Right renal pelvis (tissue), 4 donors: ENCODE measurements at places on chromosomes 1 and 21.

DNA sequence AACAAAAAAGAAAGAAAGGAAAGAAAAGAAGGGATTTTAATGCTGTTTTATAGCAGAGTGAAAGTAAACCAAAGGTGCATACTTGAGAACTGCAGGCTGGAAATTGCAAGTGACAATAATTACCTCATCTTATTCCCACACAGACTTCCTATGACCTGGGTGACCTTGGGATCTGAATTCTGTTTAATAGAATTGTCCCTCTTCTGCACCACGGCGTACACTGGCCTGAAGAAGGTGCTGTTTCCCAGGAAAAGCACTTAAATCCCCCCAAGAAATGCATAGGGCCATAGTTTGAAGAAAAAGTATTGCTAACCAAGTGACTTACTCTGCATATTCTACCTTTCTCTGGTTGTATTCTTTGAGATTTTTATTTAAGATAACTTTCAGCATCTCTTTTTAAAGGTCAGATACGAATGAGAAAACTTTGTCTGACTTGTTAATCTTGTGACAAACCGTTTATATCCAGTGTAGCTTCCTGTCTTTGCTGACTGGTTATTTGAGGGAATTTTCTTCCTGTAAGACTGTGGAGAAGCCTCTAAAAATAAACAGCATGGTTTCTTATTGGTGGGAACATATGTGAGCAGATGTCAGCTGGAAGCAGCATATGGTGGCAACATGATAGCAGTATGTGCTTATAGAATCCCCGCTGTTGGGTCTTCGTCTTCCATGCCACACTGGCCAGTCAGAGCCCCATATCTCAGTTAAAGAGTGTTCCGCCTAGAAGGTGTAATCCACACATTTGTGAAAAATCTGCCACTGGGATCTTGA is 16.3 kb downstream of the TGFB2 start:
- no peak for DNase-seq

DNA sequence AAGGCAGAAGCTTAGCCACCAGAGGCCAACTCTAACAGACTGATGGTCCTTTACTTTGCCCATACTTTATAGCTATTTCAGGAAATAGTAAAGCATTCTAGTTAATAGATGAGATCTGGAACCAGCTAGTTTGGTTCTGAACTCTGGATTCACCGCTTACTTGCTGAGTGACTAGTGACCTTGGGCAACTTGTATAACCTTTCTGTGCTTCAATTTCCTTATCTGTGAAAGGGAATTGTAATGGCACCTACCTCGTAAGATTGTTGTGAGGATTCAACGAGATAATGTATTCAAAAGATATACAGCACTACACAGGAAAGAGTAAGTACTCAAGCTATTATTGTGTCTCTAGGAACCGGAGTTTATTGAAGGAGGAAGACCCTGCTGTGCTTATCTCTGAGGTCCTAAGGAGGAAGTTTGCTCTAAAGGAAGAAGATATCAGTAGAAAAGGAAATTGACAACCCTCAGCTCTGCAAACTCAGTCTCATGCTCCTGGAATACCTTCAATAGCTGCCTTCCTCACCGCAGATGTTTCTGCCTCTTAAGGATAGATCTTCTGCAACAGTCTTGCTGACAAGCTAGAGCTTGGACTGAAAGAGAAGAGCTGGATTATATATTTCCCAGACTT is 11.9 kb downstream of the MTFR1L start:
- DNase-seq = no peak

GRCh38 chr1:231507476-231508355 is 20.8 kb upstream of the TSNAX start:
- DNase-seq = no peak

- DNase-seq = no peak
Measured at GRCh38 chr1:246179401-246179800, 327.7 kb downstream of the SMYD3 start.

DNA sequence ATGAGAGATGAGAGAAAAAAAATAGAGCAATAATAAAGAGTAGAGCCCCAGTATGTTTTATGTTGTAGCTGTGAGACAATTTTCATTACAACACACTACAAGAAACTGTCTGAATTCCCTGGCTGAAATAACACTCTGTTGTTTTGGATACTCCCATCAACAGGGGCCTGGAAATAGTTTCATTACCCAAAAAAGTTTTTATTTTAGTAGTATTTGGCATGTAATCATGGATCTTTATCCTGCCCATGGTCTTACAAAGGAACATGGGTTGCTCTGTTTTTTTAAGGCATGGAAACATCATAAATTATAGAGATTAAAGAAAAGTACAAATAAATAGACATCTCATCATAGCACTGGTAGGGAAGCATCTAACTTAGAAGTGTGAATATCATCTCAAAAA is 56.3 kb downstream of the GNG12 start:
- DNase-seq = no peak

GRCh38 chr1:89952605-89953130 is 42.2 kb upstream of the ZNF326 start:
- no peak for DNase-seq

DNA sequence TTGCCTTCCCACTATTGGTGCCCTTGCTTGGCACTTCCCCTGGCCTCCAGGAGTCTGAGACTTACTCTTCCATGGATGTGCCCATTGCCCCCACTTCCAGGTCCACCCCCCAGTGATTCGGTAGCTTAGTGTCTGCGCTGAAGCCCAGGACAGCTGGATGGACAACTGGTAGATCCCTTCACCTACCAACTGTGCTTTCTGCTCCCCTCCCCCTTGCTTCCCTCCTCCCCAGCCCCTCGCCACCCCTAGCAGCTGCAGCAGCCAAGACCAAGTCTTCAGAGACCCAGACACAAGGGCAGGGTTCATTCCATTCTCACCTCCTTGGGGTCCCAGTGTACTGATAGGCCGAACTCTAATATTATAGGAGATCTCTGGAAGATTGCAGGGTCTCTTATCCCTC is 6.9 kb downstream of the LMNA start:
- no peak for DNase-seq

GRCh38 chr1:213782941-213783672 is 204.7 kb upstream of the PROX1 start:
- DNase-seq = no peak

DNA sequence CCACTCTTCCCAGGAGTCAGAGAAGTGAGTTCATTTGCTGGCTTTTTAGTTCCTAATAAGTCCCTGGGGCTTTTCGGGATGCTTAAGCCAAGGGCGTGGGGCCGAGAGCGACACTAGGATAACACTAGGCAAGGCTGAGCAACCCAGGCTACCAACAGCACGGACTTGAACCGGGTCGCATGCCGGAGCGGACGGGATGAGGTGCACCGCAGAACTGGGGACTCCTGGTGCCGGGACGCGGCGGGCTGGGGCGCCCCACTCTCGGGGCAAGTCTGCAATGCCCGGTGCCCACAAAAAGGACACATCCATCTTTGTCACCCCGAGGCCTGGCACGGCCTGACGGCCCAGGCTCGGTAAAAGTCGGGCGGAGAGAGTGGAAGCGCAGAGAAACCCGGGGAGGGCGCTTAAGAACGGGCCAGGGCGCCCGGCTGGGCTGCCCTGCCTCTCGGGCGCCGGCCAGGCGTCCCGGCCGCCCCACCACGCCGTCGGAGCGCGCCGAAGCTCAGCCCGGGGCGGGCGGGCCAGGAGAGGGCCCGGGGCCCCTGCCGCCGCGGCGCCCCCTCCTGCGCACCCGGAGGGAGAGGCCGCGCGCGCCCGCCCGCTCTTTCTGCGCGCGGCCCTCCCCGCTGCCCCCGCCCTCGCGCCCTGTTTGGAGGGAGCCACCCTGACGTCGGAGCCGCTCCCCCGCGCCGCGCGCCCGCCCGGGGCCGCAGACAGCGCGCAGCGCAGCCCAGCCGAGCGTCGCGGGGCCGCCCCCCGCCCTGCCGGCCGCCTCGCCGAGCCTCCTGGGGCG is at the start of gene NBL1:
NBL1 (plus strand) TSS at position 710 of the 793 bp plus-strand sequence. CDS start 10,720 bp downstream, outside the sequence.
- no peak for DNase-seq

- DNase-seq = peak; percentile 36
Measured at GRCh38 chr1:12052008-12052573, 11.0 kb upstream of the TNFRSF8 start.

- DNase-seq = no peak
Measured at GRCh38 chr21:38759413-38759812, 46.3 kb upstream of the ETS2 start.

DNA sequence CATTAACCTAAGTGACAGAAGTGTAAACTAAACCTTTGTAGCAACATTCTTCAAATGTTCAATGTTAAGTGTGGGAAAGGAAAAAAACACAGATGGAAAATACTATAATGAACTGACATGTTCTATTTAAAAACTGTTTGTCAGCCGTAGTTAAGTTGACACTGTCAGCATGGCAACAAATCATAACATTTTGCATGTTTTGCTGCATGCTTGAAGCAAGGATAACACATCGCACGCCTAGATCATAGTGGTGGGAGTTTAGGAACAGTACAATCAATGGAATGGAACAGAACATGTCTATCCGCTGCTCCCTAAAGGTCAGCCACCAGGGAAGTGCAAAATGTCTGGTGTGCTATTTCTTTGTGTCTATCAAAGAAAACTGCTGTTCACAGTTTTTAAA is 62.5 kb upstream of the ESRRG start:
- no peak for DNase-seq
